ENCODE measurements at places on chromosomes 11 and 22.

DNA sequence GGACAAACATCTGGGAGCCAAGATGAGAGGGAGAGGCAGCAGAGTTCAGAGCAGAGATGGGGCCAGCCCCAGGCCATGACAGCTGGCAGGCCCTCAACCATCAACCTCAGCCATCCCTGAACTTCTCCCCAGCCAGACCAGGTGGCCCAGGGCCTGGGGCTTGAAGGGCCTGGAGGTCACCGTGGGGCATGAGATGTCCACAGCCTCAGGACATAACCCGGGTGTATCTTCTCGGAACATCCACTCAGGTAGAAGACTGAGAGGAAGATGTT is 12.4 kb upstream of the SLC39A13 start:
- no peak for DNase-seq

DNA sequence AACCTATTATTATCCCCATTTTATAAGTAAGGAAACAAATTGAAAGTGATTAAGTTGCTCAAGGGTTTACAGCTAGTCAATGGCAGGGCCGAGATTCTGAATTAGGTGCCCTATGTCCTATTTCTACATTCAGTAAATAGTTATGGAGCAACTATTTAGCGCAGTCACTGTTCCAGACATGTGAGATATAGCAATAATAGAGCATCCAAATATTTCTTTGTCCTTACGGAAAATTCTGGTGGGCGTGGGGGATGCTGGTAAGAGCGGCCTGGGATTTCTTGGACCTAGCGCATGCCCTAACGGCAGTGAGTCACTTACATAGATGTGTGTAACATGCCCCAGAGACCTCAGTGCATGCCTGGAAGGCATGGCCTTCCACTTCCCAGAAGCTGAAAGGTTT is 4.4 kb downstream of the DTX4 start:
- no peak for DNase-seq

DNA sequence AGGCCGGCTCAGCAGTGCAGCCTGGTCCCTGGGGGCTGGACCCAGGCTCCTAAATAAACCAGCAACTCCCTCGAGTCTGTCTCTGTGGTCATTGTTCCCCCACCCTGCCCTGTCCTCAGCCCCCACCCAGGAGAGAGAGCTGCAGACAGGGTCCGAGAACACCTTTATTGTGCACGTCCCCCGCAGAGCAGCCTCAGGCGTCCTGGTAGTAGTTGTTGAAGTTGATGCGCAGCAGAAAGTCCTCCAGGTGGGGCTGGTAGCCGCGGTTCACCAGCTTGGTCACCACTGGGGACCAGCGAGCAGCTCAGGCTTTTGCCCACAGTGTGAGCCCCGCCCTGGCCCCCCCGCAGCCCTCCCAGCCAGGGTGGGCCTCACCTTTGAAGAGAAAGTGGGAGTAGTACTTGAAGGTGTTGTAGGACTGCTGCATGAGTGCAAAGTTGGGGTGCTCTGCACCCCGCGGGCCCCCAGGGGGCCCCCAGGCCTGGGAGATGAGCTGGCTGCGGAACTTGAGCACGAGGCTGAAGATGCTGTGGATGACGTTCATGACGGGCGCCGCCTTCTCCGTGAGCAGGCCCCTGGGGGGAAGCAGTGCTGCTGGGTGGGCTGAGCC is 16.8 kb downstream of the SELENOO start:
- no peak for DNase-seq

DNA sequence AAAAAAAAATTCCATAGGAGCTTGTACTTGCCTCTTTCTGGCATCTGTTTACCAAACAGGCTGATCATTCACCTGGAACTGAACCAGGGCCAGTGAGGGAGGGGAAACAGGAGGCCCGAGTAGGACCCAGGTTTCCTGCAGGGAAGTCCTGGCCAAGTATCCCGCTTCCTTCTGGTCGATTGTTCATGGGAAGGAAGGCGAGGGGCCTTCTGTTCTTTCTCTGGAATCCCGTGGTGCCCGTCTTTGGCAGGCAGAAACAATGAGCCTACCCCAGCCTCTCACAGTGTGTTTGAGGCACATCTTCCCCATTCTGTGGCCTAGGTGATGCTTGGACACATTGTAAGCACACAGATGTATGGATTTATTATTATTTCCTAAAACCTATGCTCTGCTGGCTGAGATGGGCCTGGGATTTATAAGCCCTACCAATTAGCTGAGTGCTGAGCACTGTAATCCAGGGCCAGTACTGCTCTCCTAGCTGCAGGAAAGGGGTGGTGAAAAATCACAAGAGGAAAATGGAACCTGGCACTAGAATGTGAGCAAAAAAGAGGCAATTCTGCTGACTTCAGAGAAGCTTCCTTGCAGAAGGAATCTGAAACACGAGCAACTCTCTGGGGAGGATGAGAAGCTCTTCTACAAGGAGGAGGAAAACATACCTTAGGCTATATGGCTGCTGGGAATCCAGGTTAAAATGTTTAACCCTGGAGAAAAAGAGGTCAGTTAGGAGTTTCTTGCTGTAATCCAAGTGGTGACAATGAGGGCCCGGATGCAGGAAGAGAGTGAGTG is 53.5 kb downstream of the PRR5L start:
- DNase-seq = no peak

- DNase-seq = no peak
Measured at GRCh38 chr11:111937844-111938243, 701 bp downstream of the DIXDC1 start.

DNA sequence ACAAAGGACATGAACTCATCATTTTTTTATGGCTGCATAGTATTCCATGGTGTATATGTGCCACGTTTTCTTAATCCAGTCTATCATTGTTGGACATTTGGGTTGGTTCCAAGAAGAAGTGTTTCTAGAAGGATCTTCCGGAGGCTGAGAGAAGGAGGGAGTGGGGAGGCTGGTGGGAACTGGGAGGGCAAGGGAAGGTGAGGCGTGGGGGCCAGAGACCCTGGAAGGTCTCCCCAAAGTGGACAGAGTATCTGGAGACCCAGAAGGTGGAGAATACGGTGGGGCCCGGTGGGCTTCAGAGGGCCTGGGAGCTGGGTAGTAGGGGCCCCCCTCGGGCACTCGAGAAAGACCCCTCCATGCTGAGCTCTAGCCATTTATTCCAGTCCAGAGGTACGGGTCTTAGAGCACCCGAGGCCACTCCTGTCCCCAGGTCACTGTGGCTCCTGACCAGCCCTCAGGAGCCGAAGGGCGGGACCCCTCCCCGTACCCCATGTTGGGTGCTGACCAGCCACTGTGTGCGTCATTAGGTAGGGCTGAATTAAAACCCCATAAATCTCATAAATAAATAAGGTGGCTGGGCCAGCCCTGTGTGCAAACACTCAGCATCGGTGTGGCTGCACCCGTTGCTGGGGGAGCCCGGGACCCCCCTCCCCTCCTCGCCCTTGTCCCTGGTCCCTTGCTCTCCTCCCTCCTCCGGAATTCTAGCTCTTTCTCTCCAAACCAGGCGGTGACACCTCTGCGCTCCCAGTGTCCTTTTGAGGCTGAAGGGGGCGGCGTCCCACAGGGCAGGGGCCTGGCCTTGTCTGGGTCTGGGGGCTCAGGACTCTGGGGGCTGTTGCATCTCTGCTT is 38.8 kb upstream of the MUC5AC start:
- no peak for DNase-seq

DNA sequence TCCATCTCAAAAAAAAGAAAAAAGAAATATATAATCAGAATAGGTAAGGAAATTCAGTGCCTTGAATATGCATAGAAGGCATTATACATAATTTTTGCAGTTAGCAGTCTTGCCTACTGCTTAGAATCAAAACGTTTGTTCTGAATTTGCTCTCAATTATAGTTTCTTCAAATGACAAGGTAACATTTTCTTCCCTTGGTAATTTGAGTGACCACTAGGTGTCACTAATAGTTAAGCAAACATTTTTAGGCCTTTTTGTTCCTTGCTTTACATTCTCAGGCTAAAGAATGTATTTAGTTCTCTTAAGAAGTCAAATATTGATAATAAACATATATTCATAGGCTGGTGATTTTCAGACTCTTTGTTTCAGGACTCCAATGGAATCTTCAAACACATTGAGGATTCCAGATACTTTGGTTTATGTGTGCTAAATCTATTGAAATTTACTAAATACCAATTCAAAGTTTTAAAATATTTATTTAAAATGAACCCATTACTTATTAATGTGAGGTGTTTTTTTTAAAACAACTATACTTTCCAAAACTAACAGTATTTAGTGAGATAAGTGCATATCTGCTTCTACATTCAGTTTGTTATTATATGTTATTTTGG is 55.0 kb upstream of the DEPDC7 start:
- DNase-seq = no peak

GRCh38 chr11:75264356-75264755 is 23.8 kb downstream of the TPBGL start:
- DNase-seq = no peak

DNA sequence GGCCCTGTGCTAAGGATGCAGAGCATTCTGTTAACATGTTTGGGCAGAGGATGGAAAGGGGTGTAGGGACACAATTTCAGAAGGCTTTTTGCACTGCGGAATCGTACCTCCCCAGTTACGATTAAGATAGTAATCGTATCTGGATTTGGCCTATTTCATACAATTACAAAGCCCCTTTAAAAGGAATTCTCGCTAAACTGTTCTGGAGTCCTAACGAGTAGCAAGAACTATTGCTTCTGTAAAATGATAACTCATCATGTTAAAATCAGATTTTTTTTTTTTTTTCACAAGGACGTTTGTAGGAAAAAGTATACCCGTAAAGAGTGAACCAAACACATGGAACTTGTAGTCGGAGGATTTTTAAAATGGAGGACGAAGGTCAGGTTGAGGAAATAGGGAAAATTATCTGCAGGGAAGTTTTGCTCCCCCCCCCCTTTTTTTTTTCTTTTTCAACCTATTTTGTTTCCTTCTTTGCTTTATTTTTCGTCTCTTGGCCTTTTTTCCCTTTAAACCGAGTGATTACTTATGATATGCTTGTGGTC is 934 bp downstream of the HSD17B12 start:
- no peak for DNase-seq

DNA sequence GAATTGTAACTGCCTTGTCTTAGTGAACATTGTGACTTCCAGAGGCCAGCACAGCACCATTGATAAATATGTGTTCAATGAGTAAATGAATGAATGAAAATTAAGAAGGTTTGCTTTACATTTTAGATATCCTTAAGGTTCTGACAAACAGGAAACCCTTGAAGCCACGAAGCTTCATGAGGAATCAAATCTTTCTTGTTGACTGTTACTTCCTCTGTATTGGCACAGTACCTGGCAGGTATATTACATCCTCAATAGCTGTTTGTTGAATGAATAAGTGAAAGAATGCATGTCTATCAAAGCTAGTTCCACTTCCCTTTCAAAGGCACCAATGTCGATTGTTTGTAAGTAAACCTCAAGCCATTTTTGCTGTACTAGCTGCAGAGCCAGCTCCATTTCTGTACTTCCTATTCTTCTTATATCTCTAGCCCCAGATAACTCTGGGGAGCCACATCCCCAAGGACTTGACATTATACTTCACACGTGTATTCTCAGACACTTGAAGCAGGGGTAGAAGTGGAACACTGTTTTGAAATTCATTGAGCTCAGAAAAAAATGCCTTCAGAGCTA is 140.3 kb upstream of the RAG2 start:
- DNase-seq = no peak

GRCh38 chr11:67465189-67465510 is 3.9 kb downstream of the TMEM134 start:
- no peak for DNase-seq

DNA sequence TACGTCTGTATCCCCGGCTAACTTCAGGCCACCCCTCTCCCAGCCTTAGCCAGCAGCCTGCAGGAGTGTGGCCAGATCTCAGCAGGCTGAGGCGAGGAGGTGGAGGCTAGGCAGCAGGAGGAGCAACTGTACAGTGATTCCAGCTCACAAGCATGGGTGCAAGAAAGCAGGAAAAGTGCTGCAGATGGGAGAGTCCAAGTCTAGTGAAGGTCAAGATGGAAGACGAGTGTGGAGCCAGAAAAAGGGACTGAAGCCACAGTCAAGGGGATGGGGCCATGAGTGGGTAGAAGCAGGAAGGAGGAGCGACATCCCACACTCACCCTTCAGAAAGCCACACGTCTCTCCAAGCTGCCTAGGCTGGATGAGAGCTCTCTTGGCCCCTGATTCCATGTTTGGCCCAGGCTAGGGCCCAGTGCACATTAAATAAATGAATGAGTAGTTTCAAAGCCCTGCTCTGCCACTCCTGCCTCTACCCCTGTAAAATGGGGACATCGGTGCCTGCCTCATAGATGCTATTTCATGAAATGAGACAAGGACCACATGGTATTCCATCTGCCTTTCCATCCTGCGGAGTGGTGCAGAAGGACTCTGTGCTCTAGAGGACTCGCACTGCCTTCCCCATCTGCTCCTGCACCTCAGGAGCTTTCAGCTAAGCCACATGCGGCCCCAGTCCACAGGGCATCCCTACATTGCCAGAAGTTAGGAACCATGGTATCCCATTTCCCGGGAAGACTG is 2.9 kb downstream of the YDJC start:
- DNase-seq = no peak

GRCh38 chr11:122306831-122307391 is 190.9 kb upstream of the BLID start:
- no peak for DNase-seq

- DNase-seq = no peak
Measured at GRCh38 chr11:119368121-119369034, 13.1 kb downstream of the USP2 start.

DNA sequence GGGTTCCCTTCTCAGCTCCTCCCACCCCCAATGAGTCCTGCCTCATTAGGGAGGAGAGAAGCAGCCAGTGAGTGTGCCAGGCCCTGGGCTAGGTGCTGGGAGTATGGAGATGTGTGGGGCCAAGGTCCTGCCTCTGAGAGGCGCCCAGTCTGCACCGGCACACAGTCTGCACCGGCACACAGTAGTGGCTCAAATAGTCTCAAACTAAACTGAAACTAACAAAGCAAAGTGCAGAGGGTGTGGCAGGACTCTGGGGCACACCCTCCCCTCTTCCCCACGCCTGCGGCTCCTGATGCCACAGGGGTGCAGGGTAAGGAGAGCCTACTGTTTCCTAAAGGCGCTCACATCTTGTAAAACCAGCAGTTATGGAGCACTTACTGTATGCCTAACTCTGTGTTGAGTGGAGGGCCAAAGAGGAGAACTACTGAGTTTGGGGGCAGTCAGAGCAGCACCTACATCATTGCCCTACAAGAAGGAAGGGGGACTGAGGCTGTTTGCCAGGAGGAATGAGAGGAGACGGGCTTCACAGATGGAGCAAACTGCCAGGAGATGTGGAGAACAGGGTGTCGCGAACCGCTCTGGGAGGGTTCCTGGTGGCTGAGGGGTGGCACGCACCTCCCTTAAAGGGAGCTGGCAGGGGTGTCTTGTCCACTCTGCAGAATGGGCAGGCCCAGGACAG is 939 bp upstream of the SH3BP1 start:
- no peak for DNase-seq

GRCh38 chr11:105298630-105299029 is 159.1 kb upstream of the CARD18 start:
- no peak for DNase-seq
